ENCODE measurements at places on chromosomes 2 and 18.

DNA sequence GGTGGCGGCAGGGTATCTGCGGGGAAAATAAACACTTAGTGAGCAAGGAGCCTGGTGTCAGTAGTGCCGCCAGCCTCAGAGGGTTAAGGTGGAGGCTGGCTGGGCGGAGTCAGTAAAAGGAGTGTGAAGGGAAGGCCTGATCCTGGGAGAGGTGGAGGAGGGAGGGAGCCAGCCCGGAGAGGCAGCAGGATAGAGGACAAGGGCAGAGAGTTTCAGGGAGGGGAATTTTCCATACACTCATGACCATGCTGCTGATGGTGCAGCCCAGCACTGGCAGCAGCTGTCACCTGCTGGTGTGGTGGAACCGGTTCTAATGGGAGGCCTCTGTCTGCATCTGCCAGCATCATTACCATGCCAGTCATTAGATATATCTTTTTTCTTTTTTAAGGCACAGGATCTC lies 2.0 kb upstream of the TEX44 start:
- DNase-seq: no peak

GRCh38 chr2:10237392-10238321 lies 65.0 kb upstream of the HPCAL1 start:
- DNase-seq: no peak

- peak; percentile 21 for DNase-seq
These were observed 1.2 kb downstream of the ONECUT2 start for GRCh38 chr18:57436191-57436964.

- peak; percentile 48 for DNase-seq
These were observed 650.5 kb upstream of the LINC00305 start for GRCh38 chr18:64799376-64799775.

DNA sequence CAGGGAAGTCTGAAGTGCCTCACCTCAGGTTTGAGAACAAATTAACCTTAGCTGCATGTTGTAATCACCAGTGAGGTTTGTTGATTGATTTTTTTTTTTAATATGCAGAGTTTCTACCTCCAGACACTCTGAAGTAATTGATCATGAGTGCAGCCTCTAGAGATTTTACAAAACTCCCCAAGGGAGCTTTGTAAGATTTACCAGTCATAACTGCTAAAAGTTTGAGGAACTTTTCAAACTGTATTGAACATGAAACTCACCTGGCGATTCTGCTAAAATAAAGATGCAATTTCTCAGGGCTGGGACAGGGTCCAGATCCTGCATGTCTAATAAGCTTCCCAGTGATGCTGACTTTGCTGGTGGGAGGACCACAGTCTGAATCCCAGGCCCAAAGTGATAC lies 339.6 kb upstream of the DCC start:
- DNase-seq: no peak
